ENCODE measurements at places on chromosomes 1 and 21. TPM values are rescaled to one million over a fixed set of nuclear protein-coding genes. Genes with fewer than 3 reads are reported as not detected.

The STYXL2 gene
- not detected for total RNA-seq

The CDA gene
- total RNA-seq: 2.5 TPM

The CA6 gene
- not detected for total RNA-seq

The C8A gene
- not detected for total RNA-seq

The EFNA1 gene
- total RNA-seq: 27.4 TPM

The SPOCD1 gene
- 14.1 TPM for total RNA-seq
